Gastrocnemius medialis (tissue), 4 donors: ENCODE measurements at places on chromosomes 7 and 10.

DNA sequence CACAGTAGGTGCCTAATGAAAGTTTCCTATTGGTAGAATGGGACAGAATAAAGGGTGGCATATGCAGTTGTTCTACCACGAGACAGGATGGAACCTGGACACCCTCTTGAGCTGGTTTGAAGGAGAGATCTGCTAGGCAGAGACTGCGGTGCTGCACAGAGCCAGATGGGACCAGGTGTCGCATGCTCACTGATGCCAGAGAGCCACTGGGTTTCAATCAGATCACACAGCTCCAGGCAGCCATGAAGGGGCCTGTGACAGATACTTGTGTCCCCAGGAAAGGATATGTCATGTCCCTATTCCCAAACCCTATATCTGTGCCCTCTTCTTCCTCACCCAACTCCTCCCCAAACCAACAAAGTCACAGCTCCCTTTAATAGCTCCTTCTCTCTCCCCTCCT is 235.7 kb downstream of the PRPF18 start:
- no peak for DNase-seq

DNA sequence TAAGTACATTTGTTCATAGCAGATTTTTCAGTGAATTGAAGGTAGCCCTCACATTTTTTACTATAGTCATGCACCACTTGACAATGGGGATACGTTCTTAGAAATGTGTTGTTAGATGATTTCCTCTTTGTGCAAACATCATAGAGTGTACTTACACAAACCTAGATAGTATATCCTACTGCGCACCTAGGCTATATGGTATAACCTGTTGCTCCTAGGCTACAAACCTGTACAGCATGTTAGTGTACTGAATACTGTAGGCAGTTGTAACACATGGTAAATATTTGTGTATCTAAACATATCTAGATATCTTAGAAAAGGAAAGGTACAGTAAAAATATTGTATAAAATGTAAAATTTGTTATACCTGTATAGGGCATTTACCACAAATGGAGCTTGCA is 41.2 kb downstream of the TAX1BP1 start:
- no peak for DNase-seq

DNA sequence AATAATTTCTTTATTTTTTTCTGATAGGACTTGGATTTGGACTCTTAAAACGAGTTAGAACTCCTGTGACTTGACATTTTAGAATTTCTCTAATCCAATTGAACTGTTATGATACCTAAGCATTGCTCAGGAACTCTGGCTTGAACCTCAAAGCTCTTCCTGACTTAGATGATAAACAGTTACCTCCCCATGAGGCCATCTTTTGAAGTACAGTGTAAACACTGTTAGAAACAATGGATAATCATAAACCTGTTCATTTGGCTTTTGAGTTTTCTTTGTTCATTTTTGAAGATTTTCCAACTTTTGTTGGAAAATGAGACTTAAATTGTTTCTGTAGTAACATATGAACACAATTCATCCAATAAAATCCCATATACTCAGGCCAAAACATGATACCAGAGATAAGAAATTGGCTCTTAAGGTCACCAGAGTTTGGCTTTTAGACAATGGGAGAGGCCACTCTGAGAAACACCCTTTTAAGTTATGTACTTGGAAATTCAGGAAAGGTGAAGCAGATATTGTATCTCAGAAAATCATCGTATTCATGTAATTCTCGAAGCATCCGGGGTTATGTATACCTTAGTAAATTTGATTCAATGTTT is 59.6 kb downstream of the RUNDC3B start:
- no peak for DNase-seq

GRCh38 chr10:123655751-123656150 is 10.4 kb upstream of the GPR26 start:
- DNase-seq = no peak

DNA sequence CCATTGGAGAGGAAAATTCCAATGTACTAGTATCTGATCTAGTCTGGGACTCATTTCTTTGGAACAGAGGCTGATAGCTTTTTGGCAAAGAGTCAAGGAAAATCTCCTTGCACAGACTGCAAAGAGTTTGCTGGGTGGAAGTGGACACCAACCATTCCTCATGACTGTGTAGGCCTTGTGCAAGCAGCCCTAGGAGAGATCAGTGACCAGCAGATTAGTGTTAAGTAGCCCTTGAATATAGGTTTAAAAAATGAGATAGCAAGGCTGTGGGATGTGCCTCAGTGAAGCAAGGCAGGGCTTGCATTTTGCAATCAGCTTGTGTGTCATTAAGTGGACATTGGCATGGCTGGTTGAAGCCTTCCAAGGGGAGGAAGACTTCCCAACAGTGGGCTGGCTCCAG is 341.6 kb downstream of the PLXNA4 start:
- no peak for DNase-seq

DNA sequence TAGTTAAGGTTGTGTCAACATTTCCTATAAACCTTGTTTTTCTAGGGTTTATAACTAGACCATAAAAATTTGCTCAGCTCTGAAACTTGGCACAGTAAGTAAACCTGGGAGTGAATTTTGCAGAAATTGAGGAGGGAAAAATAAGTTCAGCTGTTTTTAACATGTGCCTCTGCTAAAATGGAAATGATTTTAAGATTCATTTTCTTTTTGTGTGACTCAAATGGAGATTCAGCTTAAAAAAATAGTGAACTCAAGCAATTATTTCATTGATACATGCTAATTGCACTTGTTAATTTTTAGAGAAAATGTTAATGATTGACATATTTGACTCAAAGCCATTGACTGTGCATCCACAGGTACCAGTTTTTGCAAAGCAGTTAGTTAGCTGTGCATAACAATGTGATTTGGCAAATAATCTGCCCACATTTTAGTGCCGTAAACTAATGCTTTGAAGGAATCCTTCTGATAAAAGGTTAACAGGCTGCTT is 68.5 kb upstream of the ZNF438 start:
- DNase-seq = no peak

DNA sequence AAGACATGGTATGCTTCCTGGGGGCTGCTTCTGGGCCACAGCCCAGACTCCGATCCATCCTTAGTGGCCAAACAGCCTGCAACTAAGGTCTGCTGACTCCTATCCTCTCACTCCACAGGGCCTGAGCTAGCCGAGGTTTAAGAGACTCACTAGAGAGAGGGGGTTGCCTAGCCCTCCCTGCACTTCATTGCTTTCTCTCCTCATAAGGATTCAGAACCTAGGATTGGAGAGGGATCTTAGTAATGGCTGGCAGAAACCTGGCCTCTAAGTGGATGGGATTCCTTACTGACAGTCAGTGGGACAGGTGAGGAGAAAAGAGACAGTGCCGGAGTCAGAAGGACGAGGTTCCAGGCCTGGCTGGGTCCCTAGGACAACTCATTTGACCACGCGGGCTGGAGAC is 8.2 kb upstream of the DDIT4 start:
- DNase-seq = no peak

- no peak for DNase-seq
Measured at GRCh38 chr10:96973809-96974747, 142.0 kb downstream of the LCOR start.

DNA sequence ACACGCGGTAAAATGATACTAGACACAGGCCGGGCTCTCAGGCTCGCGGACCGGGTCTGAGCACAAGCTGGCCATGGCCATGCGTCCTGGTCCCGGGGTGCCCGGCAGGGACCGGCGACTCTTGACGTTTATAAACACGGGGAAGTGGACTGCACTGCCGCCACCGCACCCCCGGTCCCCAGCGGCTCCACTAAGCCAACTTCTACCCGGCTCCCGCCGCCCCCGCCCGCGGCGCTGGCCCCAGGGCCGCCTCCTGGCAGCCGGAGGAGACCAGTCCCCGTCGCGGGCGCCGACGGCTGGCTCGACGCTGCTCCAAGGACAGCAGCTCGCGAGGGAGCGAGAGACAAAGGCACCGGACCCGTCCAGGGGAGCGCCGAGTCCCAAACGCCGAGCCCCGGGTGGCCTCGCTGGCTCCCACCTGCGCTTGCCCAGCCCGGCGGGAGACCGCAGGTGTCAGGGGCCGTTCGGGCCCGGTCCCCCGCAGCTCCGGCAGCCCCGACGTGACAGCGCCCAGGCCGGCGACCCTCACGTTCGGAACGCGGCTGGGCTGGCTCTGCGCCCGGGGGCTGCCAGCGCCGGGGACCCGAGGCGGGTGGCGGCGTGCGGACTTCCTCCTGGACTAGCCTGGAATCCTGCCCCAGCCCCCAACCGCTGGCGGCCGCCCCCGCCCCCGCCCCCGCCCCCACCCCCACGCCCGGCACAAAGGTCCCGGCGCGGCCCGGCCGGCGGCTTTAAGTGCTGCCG is 517 bp downstream of the ITGB1 start:
- peak; percentile 49 for DNase-seq

DNA sequence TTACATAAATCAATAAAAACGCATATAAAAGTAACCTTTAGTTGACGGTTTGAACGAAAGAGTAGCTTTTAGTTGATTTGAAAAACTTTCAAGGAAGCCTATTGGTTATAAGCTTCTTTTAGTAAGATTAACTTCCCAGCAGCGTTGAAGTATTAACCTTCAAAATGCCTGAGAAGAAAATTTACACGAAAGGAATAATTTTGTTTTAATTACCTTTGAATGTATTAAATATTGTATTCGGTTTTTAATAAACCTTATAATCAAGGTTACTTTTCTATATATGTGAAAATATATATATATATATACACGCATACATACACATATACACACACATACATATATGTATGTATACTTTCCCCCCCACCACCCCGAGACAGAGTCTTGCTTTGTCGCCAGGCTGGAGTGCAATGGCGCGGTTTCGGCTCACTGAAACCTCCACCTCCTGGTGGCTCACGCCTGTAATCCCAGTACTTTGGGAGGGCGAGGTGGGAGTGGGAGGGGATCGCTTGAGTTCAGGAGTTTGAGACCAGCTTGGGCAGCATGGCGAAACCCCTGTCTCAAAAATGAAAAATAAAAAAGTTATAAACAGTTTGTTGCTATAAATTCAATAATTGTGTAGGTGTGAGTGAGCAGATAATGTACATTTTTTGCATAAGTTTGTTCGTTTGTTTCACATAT is 57.6 kb upstream of the EZH2 start:
- DNase-seq = peak; percentile 32

GRCh38 chr7:390761-391410 is 100.9 kb downstream of the FOXL3 start:
- no peak for DNase-seq

- DNase-seq = no peak
Measured at GRCh38 chr10:102236006-102236405, 5.3 kb downstream of the PITX3 start.

- DNase-seq = peak; percentile 24
Measured at GRCh38 chr10:3887885-3888476, 103.0 kb upstream of the KLF6 start.

DNA sequence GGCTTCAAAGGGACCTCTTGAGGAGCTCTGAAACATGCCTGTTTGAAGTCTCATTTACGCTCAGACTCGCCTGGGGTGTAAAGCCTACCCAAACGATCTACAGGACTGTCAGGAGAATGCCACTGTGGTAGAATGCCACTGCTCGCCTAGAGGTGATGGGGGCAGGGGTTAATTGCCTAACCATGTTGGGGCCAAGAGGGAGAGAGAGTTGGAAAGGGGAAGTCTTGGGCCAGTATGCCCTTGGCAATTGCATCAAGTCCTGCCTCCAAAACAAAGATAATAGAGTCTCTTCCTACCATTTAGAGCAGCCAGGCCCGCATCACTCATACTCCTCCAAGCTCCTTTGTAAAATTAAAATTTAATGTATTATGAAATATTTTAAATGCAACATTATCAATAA is 25.2 kb downstream of the CDK1 start:
- no peak for DNase-seq

DNA sequence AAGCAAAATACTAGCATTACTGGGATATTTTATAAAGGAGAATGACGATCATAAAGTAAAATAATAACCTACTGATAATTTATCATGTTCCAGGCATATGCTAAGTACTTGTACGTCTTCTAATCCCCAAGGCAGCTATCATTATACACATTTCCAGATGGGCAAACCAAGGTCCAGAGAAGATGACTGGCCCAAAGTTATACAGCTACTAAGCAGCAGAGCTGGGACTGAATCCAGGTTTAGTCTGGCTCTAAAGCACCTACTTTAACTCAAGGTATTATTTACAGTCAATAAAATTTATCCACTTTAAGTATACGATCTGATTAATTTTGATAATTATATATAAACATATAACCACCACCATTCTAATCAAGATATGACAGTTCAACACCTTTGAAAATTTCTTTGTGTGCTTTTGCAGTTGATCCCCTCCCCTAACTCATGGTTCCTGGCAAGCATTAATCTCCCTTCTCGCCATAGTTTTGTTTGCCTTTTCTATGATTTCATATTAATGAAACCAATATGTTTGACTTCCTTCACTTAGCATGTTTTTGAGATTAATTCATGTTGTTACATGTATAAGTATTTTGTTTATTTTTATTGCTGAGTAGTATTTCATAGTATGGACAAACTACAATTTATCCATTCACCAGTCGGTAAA is 126.7 kb downstream of the CPEB3 start:
- DNase-seq = no peak

DNA sequence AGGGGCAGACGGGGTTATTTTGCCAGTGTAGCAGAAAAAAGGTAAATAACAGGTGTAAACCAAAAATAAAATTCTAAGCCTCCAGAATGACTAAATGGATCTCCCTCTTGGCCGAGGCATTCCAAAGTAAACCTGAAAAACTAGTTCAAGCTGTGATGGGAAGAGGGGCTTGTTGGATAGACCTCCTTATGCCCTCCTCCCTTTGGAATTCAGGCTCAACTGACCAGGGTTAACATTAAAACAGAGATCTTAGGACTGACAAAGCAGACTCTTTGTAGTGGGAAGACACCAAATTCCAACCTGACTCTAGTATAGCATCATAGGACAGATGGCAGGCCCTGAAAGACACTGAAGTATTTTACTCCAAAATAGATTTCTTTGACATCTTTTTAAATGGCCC is 113.8 kb upstream of the ITGB1 start:
- no peak for DNase-seq

- DNase-seq = no peak
Measured at GRCh38 chr7:75583255-75583654, 91.1 kb downstream of the SPDYE5 start.

GRCh38 chr7:2034291-2035201 is 198.2 kb downstream of the MAD1L1 start:
- DNase-seq = peak; percentile 2

DNA sequence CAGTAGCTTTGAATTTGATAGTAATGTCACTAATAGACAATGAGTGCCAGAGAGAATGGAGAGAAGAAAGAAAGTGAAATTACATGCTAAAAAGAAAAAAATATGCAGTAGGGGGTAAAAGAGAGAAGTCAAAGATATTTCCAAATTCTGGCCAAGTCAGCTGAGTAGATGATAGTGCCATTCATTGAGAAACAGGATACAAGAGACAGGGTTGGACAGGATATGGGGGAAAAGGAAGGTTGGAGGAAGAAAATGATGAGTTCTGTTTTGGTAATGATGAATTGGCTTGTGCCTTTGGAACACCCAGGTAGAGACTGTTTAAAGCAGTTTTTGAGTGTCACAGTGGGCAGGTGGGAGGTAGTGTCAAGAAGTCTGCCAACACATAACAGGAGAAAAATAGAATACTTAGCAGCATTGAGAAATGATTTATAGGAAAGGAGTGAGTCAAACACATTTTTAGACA is 78.3 kb downstream of the LRRC17 start:
- no peak for DNase-seq

- DNase-seq = no peak
Measured at GRCh38 chr10:45592432-45592831, 80.1 kb downstream of the ZFAND4 start.
